ENCODE measurements at places on chromosomes 2 and 18.

GRCh38 chr2:160411167-160411566 lies 82.4 kb downstream of the RBMS1 start:
- no peak for DNase-seq

GRCh38 chr2:45178359-45178758 lies 169.1 kb upstream of the SIX2 start:
- no peak for DNase-seq

DNA sequence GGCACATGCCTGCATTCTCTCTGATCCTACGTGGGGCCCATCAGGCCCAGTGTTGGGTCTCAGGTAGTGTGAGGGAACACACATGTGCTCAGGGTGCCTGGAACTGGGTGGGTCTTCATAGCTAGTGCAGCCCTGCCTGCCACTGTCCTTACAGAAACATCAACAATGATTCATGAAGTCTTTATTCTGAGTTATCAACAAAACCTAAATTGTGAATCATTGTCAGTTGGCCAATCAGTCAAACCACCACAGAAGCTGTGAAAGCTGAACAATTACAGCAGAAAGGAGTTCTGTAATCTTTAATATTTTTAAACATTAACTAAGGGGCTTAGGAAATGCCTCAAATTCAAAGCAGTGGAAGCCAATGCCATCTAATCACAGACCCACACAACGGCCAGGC lies 82.8 kb upstream of the ZNF521 start:
- DNase-seq = no peak

DNA sequence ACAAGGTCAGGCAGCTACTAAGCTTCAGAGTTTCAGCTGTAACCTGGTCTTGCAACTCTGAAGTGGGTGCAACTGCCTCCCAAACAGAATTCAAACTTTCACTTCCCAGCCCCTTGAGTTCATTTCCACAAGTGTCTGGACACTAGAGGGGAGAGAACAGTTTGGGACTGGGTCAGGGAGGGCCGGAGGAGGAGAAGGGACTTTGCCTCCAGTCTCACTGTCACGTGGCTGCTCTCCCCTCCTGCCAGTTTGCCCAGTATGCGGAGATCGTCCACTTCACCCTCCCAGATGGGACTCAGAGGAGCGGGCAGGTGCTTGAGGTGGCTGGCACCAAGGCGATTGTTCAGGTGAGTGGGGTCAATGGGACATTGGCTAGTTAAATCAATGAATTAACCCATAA lies 20.6 kb upstream of the ANKRD53 start:
- DNase-seq = no peak

DNA sequence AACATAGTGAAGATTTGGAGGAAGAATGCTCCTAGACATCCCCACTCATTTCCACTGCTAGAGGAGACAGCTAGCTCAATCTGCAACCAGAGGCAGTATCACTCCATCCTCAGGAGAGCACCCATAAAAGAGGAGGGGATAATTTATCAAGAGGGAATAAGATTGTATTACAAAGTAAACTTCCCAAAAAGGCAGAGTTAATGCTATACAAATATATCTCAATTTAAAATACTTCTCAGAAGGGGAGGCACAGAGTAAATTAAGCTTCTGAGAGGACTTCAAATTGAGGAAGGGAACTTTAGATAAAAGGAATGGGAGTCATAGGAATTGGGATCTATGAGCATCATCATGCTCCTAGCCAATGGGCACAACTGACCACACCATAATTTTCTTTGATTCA lies 29.1 kb downstream of the EXOC6B start:
- DNase-seq = no peak

DNA sequence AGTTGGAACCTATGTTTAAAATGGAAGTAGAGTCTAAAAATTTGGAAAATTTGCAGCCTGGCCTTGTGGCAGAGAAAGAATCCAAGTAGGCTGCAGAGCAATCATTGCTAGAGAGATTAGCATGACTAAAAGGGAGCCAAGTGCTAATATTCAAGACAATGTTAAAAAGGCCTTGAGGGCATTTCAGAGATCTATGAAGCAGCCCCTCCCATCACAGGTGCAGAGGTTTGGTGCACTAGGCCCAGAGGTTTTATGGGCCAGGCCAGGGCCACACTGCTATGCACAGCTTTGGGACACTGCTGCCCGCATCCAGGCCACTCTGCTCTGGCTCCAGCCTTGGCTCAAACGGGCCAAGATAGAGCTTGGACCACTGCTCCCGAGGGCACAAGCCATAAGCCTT lies 6.7 kb upstream of the IL1A start:
- no peak for DNase-seq

Measured in hematopoietic multipotent progenitor cell treated with erythropoietin and hydrocortisone succinate and interleukin-3 and kit ligand, for 15 days (in vitro differentiated cells).